Naive thymus-derived CD8-positive, alpha-beta T cell (primary cell): ENCODE measurements at places on chromosomes 12 and 14. TPM values are rescaled to one million over a fixed set of nuclear protein-coding genes. Genes with fewer than 3 reads are reported as not detected.
A peak's percentile ranks its signal among the peaks of the same experiment; 100 is the strongest.

Gene RILPL1
- polyA plus RNA-seq: 0.06 TPM

Gene DDX11
- 24.2 TPM for polyA plus RNA-seq

Gene HPD
- not detected for polyA plus RNA-seq

Gene LRP1-AS
- polyA plus RNA-seq: not detected

Gene PTPRB
- not detected for polyA plus RNA-seq

Gene FOXA1
- not detected for polyA plus RNA-seq

Gene ABCC9
- not detected for polyA plus RNA-seq

Gene GLIPR1L2
- 1.1 TPM for polyA plus RNA-seq

Gene GPR162
- polyA plus RNA-seq: not detected

Gene RASSF9
- not detected for polyA plus RNA-seq

DNA sequence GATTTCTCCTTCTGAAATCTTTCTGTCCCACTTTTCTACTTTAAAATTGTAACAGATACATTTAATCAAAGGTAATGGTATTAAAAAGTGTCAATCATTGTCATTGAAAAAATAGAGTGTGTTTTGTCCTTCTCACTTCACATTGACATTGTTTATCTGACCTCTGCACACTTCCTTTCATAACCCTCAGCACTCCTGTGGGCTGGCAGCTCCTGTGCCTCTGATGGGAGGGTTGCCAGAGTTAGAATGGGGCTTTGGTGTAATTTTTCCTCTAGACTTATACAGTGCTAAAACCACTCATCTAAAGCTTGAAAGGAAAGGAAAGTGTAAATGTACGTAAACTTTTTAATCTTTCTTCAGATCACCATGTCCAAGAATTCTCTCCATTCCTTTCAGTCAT is 23.7 kb downstream of the KCNA1 start:
- peaks cover 46% of the 10 kb centered on the region for H3K27me3 ChIP-seq
- H3K27ac ChIP-seq: no peak overlapping the region
- H3K36me3 ChIP-seq: no peaks in the 10 kb centered on the region
- no peaks in the 10 kb centered on the region for H3K4me1 ChIP-seq

- H3K4me1 ChIP-seq: peaks cover 19% of the 10 kb centered on the region
- no peak for DNase-seq
- H3K27me3 ChIP-seq: no peaks in the 10 kb centered on the region
- no peak overlapping the region for H3K4me3 ChIP-seq
- H3K36me3 ChIP-seq: peaks cover 12% of the 10 kb centered on the region
- H3K27ac ChIP-seq: no peak overlapping the region
Observed at GRCh38 chr14:71527838-71528237, 404.4 kb upstream of the RGS6 start.

GRCh38 chr14:95774265-95775160 is 60.6 kb upstream of the TCL1A start:
- no peaks in the 10 kb centered on the region for H3K36me3 ChIP-seq
- peaks cover 2% of the 10 kb centered on the region for H3K27me3 ChIP-seq
- peak; percentile 30 for DNase-seq
- H3K4me1 ChIP-seq: peaks cover 6% of the 10 kb centered on the region
- no peak overlapping the region for H3K4me3 ChIP-seq

DNA sequence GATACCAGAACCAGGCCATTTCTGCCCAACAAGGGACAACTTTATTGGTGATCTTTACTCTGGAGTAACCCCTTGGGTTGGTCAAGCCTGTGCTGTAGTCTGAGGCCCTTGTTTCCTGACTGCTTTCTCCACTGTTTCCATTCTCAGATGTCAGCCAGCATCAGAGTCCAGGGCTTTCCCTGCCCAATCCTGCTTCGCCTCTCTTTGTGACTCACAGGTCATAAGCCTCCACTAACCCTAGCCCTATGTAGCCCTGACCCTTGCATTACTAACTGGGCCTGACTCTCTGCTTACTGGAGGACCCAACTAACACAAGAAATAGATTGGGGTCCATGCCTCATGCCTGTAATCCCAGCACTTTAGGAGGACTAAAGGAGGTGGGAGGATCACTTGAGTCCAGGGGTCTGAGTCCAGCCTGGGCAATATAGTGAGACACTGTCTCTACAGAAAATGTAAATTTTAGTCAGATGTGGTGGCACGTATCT is 8.6 kb upstream of the SNRNP35 start:
- H3K36me3 ChIP-seq: no peaks in the 10 kb centered on the region
- peak overlapping the region; percentile 87 for H3K27ac ChIP-seq
- no peak for DNase-seq

GRCh38 chr12:105318651-105319483 is 11.6 kb upstream of the C12orf75 start:
- H3K27me3 ChIP-seq: no peaks in the 10 kb centered on the region
- H3K36me3 ChIP-seq: peaks cover 9% of the 10 kb centered on the region
- H3K27ac ChIP-seq: no peak overlapping the region
- H3K4me1 ChIP-seq: peaks cover 12% of the 10 kb centered on the region
- no peak for DNase-seq
- no peak overlapping the region for H3K4me3 ChIP-seq

DNA sequence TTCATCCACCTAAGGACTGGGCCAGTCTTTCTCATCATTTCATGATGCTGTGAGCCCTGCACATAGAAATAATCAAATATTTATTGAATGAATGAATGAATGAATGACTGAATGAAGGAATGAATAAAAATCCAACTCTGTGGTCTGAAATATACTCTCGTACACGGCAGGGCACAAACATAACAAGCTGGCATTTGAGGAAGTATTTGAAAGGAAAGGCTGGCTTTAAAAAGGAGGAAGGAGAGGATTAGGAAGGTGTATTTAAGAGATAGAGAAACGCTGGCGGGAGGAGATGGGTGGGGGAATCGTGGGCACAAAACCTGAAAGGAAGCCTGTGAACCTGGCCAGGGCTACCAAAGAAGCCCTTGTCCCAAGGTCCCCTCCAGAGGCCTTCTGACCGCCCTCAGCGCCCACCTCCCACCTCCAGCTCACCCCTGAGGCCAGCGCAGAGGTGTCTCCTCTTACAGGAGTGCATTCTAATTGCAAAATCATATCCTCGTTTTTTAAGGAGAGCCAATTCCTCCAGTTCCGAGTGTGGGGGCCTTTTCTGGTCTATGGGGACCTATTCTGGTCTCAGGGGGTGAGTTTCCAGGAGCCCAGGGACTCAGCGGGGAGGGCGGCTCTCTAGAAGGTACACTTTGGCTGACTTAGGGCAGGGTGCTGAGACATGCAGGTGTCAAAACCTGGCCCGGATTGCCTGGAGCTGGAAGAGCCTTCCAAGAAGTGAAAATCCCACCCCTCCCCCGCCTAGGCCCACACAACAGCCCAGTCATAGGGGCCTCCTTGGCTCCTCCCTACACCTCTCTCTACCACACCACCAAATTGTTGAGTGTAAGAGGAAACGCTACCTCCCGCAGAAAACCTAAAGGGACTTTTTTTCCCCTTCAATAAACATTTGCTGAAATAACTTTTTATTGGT is 8.7 kb upstream of the JDP2 start:
- no peak overlapping the region for H3K4me3 ChIP-seq
- H3K27me3 ChIP-seq: no peaks in the 10 kb centered on the region
- H3K4me1 ChIP-seq: peaks cover 15% of the 10 kb centered on the region
- DNase-seq: no peak
- no peak overlapping the region for H3K27ac ChIP-seq

DNA sequence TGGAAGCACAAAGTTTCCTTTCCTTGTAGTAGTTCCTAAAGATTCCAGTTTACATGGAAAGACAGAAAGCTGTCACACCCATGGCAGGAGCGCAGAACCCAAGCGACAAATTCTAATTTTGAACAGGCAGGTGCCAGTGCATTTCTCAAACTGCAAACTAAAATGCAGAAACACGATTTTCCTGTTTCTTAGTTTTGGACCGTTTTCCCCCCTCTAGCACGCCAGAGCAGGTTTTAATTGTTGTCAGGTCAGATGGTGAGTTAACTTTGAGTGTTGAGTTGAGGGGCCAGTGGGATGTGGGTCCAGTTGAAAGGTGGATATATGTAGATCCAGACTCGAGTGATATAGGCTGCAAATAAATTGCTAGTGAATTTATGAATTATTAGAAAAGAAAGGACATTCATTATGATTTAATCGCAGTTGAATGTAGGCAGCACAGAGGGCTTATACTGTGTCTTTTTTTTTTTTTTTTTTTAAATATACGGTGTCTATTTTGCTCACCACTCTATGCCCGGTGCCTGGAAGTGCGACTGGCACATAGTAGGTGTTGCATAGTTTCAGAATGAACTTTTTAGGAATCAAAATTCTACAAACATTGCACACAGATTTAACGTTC is 909 bp upstream of the ETFBKMT start:
- H3K4me3 ChIP-seq: peak overlapping the region; percentile 99
- peaks cover 2% of the 10 kb centered on the region for H3K36me3 ChIP-seq
- no peaks in the 10 kb centered on the region for H3K27me3 ChIP-seq
- H3K27ac ChIP-seq: peak overlapping the region; percentile 97

GRCh38 chr12:125093681-125094330 is 28.6 kb downstream of the AACS start:
- peaks cover 8% of the 10 kb centered on the region for H3K36me3 ChIP-seq
- no peak overlapping the region for H3K4me3 ChIP-seq
- H3K4me1 ChIP-seq: peaks cover 22% of the 10 kb centered on the region
- H3K27me3 ChIP-seq: no peaks in the 10 kb centered on the region
- DNase-seq: no peak
- H3K27ac ChIP-seq: no peak overlapping the region

GRCh38 chr14:100081997-100082625 is 16.9 kb downstream of the EVL start:
- DNase-seq: no peak
- H3K27ac ChIP-seq: peak overlapping the region; percentile 99
- H3K4me1 ChIP-seq: peaks cover 92% of the 10 kb centered on the region
- H3K36me3 ChIP-seq: peaks cover 30% of the 10 kb centered on the region
- H3K4me3 ChIP-seq: peak overlapping the region; percentile 92

DNA sequence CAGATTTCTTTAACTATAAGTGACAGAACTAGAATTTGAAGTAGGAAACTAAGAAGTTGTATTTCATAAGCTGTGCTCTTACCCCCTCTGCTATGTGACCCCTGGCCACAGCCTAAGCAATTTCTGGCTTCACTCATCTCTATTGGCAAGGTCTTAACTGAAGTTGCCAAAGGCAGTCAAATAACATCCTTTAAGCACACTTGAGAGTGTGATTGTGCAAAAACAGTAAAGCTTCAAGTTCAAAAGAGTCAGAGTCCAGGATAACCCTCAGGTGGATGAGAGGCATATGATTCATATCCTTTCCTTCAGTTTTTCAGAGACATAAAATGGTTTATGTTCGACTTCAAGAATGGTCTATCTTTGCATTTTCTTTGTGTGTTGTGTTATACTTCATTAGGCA is 45.2 kb downstream of the GRIP1 start:
- H3K27me3 ChIP-seq: peaks cover 3% of the 10 kb centered on the region
- no peaks in the 10 kb centered on the region for H3K36me3 ChIP-seq
- H3K27ac ChIP-seq: no peak overlapping the region
- H3K4me3 ChIP-seq: no peak overlapping the region
- no peaks in the 10 kb centered on the region for H3K4me1 ChIP-seq
- DNase-seq: no peak

DNA sequence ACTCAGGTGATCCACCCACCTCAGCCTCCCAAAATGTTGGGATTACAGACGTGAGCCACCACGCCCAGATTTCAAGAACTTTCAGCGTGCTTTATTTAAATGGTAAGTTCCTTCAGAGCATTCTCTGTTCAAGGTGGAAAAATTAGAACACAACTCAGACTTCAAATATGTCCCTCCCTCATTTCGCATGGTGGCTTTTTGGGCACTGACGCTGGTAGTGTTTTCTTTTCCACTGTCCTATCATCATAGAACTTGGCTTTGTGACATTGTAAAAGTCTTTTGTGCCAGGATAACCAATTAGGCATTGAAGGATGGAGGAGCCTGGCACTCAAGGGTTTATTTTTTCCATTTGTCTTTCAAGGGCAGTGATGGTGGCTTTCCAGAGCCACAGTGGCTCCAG is 190.8 kb downstream of the NUAK1 start:
- H3K4me3 ChIP-seq: no peak overlapping the region
- no peak overlapping the region for H3K27ac ChIP-seq
- H3K27me3 ChIP-seq: peaks cover 7% of the 10 kb centered on the region
- H3K36me3 ChIP-seq: no peaks in the 10 kb centered on the region
- no peaks in the 10 kb centered on the region for H3K4me1 ChIP-seq

DNA sequence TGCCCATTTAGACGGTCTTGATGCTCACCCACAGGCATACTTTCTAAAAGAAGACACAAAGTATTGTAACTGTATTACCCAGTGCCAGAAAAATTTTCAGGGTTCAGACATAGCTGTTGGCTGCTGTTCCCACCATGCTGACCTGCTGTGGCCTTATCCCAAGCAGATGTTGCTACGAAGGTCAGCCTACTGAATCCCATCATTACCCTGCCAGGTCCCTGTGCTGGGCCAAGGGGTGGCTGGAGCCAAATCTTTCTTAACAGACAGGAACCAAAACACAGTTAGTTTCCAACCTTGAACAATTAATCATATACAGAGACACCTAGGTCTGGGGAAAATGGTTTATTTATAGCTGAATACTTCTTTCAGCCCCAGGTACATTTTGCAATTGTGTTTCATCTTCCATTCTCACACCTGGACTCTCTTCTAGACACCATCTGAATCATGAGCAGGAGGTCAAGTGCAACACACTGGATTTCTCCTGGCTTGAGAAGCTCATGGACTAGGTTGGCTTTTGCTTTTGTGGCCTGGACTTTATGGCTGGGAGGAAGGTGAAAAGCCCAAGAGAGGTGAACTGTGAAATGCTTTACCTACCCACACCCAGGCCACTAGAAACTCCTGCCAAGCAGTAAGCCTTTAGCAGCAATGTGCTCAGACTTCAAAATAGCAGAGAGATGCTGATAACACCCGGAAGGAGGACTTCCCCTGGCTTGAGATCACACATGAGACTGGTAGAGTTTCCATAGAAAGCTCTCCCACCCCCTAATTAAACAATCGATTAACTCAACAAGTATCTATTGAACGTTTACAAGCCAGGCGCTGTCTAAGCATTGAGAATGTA is 150.1 kb downstream of the SUDS3 start:
- no peak overlapping the region for H3K27ac ChIP-seq
- H3K4me3 ChIP-seq: no peak overlapping the region
- DNase-seq: no peak
- peaks cover 16% of the 10 kb centered on the region for H3K27me3 ChIP-seq
- no peaks in the 10 kb centered on the region for H3K36me3 ChIP-seq

GRCh38 chr12:103627189-103627855 is 40.2 kb downstream of the STAB2 start:
- H3K36me3 ChIP-seq: peaks cover 5% of the 10 kb centered on the region
- H3K27me3 ChIP-seq: peaks cover 6% of the 10 kb centered on the region
- no peak overlapping the region for H3K4me3 ChIP-seq
- H3K4me1 ChIP-seq: no peaks in the 10 kb centered on the region
- H3K27ac ChIP-seq: no peak overlapping the region

DNA sequence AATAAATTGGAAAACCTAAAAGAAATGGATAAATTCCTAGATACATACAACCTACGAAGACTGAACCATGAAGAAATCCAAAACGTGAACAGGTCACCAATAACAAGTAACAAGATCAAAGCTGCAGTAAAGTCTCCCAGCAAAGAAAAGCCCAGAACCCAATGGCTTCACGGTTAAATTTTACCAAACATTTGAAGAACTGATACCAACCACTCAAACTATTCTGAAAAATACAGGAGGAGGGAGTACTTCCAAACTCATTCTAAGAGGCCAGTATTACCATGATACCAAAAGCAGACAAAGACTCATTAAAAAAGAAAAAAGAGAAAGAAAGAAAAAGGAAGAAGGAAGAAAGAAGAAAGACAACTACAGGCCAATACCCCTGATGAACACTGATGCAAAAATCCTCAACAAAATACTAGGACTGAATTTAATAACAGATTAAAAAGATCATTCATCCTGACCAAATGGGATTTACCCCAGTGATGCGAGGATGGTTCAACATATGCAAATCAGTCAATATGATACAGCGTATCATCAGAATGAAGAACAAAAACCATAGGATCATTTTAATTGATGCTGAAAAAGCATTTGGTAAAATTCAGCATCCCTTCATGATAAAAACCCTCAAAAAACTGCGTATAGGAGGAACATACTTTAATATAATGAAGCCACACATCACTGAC is 26.9 kb upstream of the CCDC88C start:
- H3K4me1 ChIP-seq: no peaks in the 10 kb centered on the region
- no peak for DNase-seq
- no peak overlapping the region for H3K27ac ChIP-seq
- no peaks in the 10 kb centered on the region for H3K36me3 ChIP-seq
